Natural killer cell (primary cell): ENCODE measurements at places on chromosomes 13 and 19. TPM values are rescaled to one million over a fixed set of nuclear protein-coding genes. Genes with fewer than 3 reads are reported as not detected.

Gene CYP4F8
- not detected for total RNA-seq

Gene PDX1
- total RNA-seq: not detected

DNA sequence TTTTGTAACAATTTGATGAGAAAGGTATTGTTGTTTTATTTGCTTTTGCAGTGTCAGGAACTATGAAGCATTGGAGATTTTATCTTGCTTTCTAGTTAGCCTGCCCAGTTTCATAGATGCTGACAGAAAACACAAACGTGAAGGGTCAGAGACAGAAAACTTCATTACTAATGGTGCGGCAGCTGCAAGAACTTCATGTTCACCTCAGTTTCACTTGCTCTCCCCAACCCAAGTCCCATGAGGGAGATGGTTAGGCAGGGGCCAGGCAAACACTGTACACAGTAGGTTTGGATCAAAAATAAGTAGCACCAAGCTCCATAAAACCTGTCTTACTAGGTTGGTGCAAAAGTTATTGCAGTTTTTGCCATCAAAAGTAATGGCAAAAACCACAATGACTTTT, 550.2 kb upstream of the MIR17HG start:
- no peak for DNase-seq

DNA sequence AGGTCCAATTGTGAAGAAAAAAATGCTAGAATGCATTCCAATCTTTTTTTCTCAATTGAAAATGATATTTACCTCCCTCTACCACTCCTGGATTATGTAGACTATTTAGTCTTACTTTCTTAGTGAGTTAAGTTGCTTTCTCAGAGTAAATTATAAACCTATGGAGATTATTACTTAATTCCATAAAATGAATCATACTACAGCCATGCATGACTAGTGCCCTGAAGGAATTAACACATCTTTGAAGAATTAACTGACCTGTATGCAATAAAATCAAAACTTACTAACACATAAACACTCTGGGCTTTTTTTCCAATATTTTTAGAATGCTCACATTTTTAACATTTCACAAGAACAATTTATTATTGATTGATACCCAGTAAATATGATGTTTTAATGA, 379.4 kb upstream of the DACH1 start:
- DNase-seq: no peak

Gene ZNF726
- 5.8 TPM for total RNA-seq

GRCh38 chr19:34766386-34766785, 6.6 kb downstream of the ZNF599 start:
- no peak for DNase-seq

DNA sequence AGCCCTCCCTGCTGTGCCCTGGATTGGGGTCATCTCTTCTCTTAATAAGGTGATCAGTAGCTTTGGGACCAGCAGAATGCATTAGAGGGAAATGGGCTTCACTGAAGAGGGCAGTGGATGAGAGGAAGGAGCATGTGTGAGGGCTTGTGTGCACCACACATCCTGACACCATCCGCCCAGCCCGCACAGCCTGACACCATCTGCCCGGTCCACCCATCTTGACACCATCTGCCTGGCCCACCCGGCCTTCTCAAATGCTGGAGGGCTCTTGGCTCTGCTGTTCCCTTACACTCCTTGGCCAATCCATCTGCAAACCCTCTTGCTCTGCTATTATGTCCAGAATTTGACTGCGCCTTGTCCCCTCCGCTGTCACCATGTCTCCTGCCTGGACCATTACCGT, 41.8 kb downstream of the BICRA start:
- no peak for DNase-seq

Gene FCAR
- total RNA-seq: 23.7 TPM

DNA sequence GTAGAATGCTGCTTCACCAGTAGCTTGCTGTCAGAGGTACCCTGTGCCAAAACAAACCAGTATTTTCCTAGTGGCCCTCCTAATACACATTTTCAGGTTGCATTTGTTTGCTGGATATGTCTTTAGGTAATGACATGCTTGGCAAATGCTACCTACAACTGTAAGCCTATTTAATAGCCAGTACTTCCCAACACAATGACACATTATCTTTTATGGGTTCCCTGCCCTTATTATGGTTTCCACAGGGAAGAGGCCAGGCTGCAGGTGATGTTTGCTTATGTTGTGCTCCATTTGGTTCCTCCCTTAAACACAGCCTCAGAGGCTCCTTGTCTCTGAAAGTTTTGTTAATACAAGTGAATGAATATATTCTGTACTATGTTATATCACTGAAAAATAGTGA, 24.7 kb downstream of the FRY start:
- no peak for DNase-seq

Gene SYNE4
- 2.6 TPM for total RNA-seq

- no peak for DNase-seq
These were observed 27.9 kb downstream of the FAM124A start for GRCh38 chr13:51249770-51250741.

GRCh38 chr13:107867701-107868661, 347.4 kb downstream of the LIG4 start:
- DNase-seq: no peak

Gene PRTN3
- total RNA-seq: 0.36 TPM

Gene ZNF419
- 8.5 TPM for total RNA-seq

DNA sequence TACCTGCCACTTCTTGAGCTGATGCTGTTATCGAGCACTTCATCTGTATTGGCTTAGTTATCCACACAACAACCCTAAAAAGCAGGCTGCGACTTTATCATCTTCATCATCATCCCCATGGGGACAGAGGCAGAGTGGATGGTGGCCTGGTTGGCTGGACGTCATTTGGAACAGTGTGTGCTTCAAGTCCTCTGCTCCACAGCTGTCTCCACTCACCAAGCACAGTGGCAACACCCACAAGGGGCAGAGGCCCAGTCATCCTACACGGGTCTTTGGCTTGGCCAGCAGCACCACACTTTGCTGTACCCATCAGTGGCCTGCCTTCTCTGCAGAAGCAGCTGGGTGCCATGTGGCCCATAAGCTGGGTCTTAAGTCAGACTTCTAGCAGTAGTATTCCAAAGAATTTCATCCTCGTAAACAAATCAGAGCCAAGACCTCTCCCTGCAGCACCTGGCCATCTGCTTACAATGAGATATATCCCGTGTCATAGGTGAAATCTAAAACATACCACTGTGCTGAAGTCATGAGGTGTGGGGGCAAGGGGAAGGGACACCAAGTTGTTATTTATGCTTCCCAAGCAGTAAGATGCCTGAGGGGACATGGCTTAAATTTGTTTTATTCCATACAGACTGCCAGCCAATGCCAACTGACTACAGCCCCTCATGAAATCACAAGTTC, 47.9 kb upstream of the EPHX3 start:
- no peak for DNase-seq

- DNase-seq: no peak
These were observed 4.0 kb upstream of the KLK3 start for GRCh38 chr19:50850738-50851137.

DNA sequence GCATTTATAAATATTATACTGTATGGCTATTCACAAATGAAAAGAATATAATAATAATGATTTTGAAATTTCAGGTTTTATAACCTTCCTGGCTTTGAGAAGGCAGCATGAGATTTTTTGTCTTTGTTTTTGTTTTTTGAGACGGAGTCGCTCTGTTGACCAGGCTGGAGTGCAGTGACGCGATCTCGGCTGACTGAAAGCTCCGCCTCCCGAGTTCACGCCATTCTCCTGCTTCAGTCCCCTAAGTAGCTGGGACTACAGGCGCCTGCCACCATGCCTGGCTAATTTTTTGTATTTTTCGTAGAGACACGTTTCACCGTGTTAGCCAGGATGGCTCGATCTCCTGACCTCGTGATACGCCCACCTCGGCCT, 64.1 kb downstream of the ZNF429 start:
- peak; percentile 80 for DNase-seq

- DNase-seq: no peak
These were observed 828.1 kb downstream of the PCDH9 start for GRCh38 chr13:66402066-66402465.

DNA sequence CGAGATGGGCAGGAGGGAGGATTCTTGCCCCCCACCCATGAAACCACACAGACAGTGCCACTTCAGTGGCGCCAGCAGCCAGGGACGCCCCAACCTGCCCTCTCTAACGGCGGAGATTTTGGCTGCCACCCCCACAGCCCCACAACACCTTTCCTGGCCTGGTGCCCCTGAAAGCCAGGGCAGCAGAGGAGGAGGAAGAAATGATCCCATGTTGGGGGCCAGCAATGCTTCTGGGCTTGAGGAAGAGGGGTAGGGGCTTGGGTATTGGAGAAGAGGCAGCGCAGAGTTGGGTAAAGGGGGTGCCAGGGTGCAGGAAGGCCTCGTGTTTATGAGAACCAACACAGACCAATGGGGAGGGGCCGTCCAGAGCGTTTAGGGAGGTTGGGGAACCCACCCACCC, 1.7 kb downstream of the MLLT1 start:
- DNase-seq: no peak

Gene FBXO46
- total RNA-seq: 31.1 TPM

GRCh38 chr13:47134939-47135489, 238.2 kb upstream of the HTR2A start:
- DNase-seq: no peak

Gene LRRC63
- total RNA-seq: 0.95 TPM
